ENCODE measurements at places on chromosomes 13 and 19. TPM values are rescaled to one million over a fixed set of nuclear protein-coding genes. Genes with fewer than 3 reads are reported as not detected.

DNA sequence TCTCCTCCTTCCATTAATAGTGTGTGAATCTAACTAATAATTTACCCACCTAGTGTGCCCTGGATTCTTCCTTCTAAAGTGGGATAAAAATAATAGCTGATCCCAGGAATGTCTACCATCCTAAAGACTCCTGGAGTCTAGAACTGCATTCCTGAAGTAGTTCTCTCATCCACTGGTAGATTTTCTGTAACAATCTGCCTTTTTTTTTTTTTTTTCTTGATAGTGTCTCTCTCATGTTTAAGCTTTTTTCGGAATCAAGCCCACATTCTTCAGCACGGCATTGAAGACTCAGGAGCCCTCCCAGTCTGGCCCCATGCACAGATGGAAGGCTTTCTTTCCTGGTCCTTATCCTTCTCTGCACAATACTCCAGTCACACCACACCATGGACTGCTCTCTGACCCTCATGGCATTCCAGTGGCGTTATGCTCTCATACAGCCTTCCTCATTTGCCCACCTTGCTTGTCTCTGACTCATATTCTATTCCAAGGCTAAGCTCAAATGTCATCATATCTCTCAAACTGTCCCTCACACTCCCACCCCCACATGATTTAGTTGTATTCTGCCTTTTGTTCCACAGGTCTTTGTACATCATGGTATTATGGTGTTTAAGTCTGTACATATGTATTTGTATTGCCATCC, 68.7 kb upstream of the FRY start:
- no peak for DNase-seq

GRCh38 chr13:51360489-51360888, 21.0 kb downstream of the SERPINE3 start:
- no peak for DNase-seq

DNA sequence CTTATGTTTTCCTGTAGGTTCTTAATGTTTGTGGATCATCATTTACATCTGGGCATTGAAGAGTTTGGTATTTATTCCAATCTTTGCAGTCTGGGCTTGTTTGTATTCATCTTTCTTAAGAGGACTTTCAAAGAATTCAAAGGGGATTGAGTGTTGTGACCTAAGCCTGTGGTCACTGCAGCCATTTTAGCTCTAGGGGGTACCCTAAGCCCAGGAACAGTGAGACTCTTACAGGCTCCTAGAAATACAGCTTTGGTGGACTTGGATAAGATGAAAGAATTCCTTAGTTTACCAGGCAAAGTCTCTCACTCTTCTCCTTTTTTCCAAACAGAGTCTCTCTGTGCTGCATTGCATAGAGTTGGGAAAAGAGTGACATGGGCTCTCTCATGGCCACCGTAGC, 2539.0 kb upstream of the PCDH20 start:
- no peak for DNase-seq

TPTE2 gene
- total RNA-seq = 0.15 TPM

DNA sequence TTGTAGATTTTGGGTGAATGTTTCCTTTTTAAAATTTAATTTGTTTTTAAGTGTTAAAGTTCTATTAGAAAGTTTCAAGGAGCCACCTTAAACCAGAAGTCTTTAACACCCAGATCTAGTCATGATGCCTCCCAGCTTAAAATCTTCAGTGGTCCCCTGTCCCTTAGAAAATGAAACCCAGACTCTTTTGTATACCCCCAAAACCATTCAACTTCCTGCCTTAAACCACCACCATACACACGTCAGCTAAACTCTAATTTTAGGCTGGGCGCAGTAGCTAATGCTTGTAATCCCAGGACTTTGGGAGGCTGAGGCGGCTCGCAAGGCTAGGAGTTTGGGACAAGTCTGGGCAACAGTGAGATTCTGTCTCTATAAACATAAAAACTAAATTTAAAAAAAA, 37.9 kb downstream of the N4BP2L1 start:
- DNase-seq = no peak

DNA sequence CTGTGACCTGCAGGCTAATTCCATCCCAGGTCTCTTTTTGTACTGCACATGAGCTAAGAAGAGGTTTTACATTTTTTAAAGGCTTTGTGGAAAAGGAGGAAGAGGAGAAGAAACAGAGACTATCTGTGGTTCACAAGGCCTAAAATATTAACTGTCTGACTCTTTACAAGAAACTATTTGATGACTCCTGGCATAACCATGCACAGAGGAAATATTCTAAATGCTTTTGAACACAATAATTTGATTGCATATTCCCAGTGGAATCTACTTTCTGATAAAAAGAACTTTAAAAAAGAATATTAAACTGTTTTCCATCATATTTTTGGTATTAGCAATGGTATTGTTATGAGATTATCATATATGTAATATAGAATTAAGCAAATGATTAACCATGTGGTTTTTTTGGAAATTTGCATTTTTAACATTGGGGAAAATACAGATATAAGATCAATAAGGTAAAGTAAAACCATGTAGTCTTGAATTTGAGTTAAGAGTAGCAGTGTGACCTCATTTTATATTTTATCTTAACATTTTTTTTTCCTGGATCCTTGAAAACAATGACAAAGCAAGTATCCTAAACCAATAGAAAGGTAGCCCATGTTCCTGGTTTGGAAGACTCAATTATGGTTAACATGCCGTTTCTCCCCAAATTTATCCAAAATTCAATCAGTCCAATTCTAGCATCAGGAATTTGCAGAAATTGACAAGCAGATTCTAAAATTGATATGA, 251.0 kb downstream of the UQCRFS1 start:
- no peak for DNase-seq

- DNase-seq = no peak
Measured at GRCh38 chr13:29550430-29550988, 45.0 kb downstream of the SLC7A1 start.

CBY2 gene
- total RNA-seq = not detected

- DNase-seq = no peak
Measured at GRCh38 chr13:35046587-35046986, 104.5 kb downstream of the NBEA start.

- no peak for DNase-seq
Measured at GRCh38 chr13:107447591-107447990, 767.7 kb downstream of the LIG4 start.

JAK3 gene
- total RNA-seq = 4.0 TPM

ZNF776 gene
- 14.5 TPM for total RNA-seq

GRCh38 chr13:94548382-94548781, 47.6 kb downstream of the TGDS start:
- DNase-seq = peak; percentile 18

DNA sequence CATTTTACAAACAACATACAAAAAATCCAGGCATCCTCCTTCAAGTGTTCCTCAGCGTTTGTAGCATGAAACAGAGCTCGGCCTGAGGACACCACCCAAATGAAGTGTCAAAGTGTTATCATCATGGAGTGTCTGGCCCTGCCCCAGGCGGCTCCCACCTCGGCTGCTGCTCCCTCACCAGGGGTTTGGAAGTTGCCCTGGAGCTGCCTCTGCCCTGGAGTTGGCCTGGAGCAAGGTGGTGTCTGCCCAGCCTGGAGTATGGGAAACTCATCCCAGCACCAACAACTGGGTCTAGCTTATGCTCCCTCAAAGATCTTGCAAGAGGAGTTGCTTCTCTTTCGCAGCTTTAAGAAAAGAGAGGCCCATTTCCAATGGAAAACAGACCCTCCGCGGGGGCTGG, 120.4 kb downstream of the FOXO1 start:
- no peak for DNase-seq

ATP12A gene
- 1.4 TPM for total RNA-seq

ATXN8OS gene
- not detected for total RNA-seq

- DNase-seq = no peak
Measured at GRCh38 chr13:61253105-61253877, 162.4 kb downstream of the PCDH20 start.

DNA sequence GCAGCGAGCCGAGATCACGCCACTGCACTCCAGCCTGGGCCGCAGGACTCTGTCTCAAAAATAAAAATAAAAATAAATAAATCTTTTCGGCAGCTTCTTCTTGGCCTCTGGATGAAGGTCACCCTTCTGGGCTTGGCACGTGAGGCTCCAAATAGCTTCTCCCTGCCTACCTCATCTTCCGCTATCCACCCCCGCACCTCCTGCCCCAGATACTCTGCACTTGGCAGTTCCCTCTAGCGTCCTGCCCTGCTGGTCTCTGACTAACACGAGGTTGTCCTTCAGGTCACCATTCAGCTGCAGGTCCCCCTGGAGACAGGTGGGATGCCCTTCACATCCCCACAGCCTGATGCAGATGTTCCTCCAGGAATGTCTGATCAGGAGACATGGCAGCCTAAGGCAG, 8.5 kb upstream of the CCL25 start:
- no peak for DNase-seq

GRCh38 chr13:102862624-102863210, 16.9 kb downstream of the ERCC5 start:
- DNase-seq = no peak

Measured in colonic mucosa (tissue), 4 donors.